ENCODE measurements at places on chromosomes 2 and 18.
A peak's percentile ranks its signal among the peaks of the same experiment; 100 is the strongest.

DNA sequence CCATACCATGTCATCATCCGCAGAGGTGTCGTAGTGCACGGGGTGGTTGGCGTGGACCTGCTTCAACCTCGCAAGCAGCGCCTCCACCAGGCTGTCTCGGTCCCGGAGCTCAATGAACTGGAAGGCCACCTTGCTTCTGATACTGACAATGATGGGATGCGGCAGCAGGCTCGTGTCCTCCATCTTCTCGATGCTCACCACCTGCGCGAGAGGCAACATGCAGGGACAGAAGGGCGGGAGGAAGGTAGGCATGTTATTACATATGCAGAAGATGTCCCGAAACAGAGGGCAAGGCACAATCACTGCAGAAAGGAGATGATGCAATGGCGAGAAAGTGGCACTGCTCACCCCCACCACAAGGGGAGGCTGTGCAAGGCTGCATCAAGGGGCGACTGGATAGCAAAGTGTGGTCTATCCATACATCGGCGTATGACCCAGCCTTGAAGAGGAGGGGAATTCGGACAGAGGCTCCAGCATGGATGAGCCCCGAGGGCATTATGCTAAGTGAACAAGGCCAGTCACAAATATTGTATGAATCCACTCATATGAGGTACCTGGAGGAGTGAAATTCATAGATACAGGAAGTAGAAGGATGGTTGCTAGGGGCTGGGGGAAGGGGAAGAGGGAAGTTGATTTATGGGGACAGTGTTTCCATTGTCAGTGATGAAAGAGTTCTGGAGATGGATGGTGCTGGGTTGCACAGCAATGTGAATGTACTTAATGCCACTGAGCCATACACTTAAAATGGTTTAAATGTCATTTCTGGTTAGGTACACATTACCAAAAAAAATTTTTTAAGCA is 36.6 kb downstream of the RPL31 start:
- DNase-seq: peak; percentile 57
- H3K27ac ChIP-seq: no peak overlapping the region
- no peak overlapping the region for H3K4me3 ChIP-seq
- H3K27me3 ChIP-seq: no peaks in the 10 kb centered on the region
- no peaks in the 10 kb centered on the region for H3K4me1 ChIP-seq

GRCh38 chr2:98090951-98091350 is 4.0 kb downstream of the VWA3B start:
- H3K36me3 ChIP-seq: no peaks in the 10 kb centered on the region
- H3K4me3 ChIP-seq: no peak overlapping the region
- no peak for DNase-seq
- H3K27me3 ChIP-seq: peaks cover 4% of the 10 kb centered on the region

- H3K27me3 ChIP-seq: no peaks in the 10 kb centered on the region
- no peak overlapping the region for H3K27ac ChIP-seq
- no peak for DNase-seq
Measured at GRCh38 chr2:43082111-43082894, 144.1 kb downstream of the ZFP36L2 start.

GRCh38 chr2:162127422-162127821 is 24.6 kb downstream of the GCG start:
- H3K27ac ChIP-seq: no peak overlapping the region
- no peaks in the 10 kb centered on the region for H3K27me3 ChIP-seq
- DNase-seq: no peak

DNA sequence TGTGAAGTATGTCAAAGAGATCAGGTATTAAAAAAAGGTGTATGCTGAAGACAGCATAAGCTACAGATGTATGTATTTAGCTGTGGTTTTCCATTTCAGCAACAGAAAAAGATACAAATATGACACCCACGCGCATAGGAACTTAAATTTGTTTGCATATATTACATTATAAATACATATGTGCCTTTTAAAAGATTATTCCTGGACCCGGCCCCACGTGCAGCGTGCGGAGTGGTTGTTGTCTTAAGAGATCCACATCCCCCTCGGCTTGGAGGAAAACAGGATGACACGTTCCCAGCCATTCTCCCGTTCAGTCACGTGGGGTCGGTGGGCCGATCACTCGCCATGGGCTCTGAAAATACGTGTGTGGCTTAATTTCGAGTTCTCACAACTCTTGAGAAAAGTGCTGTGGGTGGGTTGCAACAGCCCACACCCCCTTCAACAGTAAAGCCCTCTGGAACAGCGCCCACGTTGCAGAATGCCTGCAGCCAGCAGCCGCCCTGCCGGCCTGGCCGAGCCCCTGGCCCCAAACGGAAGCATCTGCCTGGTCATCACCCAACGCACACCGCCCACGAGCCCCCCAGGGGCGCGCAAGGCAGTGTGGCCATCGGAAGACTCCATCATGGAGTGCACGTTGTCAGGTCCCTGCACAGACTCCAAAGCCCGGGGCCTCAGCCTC is 18.6 kb upstream of the KCNG2 start:
- no peaks in the 10 kb centered on the region for H3K27me3 ChIP-seq
- no peak overlapping the region for H3K4me3 ChIP-seq
- H3K36me3 ChIP-seq: no peaks in the 10 kb centered on the region
- no peak for DNase-seq
